Esophagus squamous epithelium (tissue), 5 donors: ENCODE measurements at places on chromosomes 6 and 20.

GRCh38 chr6:25504661-25505060 is 147.4 kb upstream of the SCGN start:
- no peak for DNase-seq

- DNase-seq: no peak
Measured at GRCh38 chr20:39112178-39112743, 150.1 kb downstream of the DHX35 start.

DNA sequence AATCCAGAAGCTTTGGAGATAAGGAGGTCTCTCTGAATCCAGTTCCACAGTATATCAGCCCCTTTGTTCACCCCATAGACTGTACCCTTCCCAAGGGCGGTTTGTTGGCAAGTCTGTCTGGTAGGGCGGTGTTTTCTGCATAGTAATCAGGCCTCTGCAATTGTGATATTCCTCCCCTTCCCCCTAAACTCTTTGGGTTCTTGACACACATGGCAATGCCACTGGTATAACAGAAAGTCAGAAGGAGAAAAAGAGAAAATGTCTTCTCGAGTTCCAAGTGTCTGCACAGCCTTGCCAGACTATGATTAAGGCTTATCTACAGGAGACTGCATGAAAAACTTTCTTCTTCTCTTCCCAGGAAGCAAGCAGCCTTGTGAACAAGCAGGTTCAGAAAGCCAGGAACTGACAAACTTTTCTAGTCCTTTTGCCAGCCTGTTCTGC is 45.6 kb downstream of the FOXO3 start:
- DNase-seq: no peak

GRCh38 chr6:259316-259715 is 33.0 kb upstream of the DUSP22 start:
- DNase-seq: no peak

DNA sequence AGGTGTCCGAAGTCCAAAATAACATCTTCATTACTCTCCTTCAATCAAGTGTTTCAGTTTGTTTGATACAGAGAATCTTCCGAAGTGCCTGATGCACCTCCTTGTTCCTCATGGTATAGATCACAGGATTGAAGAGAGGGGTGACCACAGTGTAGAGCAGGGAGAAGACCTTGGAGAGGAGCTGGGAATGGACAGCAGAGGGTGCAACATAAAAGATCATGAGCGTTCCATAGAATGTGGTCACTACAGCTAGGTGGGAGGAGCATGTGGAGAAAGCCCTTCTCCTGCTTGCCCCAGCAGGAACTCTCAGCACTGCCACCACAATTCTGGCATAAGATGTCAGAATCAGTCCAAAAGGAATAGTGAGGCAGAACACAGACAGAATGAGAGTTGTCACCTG is 11.9 kb downstream of the OR12D1 start:
- DNase-seq: no peak

DNA sequence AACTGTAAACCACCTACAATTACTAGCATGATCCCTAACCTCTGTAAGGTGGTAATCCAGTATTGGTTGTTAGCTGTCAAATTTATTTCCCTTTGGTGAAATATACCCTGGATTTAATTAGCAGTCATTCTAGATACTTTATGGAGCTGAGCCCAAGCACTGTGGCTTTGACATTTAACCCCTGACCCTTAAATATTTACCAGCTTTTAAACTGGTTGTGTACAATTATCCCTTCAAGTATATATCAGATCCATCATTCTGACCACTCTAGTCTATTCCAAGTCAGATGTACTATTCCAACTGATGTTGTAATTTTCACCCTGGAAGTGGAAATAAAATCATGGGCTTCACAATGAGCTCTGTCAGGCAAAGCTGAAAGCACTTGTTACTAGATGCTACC is 229.6 kb downstream of the FOXC1 start:
- no peak for DNase-seq
